ENCODE measurements at places on chromosomes 5 and 9. TPM values are rescaled to one million over a fixed set of nuclear protein-coding genes. Genes with fewer than 3 reads are reported as not detected.

The C9orf50 gene
- total RNA-seq = not detected

The TSLP gene
- 0.30 TPM for total RNA-seq

The TMEM8B gene
- total RNA-seq = 21.0 TPM

The FAXDC2 gene
- total RNA-seq = 41.7 TPM

- no peak for DNase-seq
Measured at GRCh38 chr9:112925058-112925641, 34.5 kb upstream of the SLC46A2 start.

DNA sequence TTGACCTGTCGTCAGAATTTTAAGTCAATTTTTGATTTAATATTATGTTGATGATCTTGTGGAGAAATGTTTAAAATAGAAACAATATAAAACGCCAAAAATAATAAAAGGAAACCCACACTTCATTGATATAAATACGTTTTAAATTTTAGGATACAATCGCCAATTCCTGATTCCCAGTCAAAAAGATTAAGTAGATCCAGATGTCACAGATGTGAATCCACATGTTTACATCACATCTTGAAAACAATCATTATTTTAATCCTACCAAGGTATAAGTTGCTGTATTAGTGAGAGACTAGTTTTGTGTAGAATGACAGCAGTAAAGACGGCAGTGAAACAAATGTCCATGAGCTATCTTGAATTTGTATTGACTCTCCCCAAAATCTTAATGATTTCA is 4.9 kb downstream of the TAS2R1 start:
- DNase-seq = no peak

DNA sequence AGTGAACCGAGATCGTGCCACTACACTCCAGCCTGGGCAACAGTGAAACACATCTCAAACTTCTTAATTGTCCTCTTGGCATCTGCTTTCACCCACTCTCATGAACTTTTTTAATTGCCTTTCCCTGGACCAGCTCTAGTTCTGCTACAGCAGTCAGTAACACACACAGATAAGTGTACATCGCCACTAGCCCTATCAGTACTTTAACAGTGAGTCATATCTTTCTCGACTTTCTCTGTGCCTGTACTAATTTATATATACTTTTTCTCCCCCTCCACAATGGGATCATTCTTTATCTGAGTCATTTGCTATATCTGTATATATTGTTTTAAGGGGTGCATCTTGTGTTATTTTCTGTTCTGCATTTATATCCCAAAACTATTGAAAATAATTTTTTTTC is 6.7 kb downstream of the CDC37L1 start:
- DNase-seq = no peak

DNA sequence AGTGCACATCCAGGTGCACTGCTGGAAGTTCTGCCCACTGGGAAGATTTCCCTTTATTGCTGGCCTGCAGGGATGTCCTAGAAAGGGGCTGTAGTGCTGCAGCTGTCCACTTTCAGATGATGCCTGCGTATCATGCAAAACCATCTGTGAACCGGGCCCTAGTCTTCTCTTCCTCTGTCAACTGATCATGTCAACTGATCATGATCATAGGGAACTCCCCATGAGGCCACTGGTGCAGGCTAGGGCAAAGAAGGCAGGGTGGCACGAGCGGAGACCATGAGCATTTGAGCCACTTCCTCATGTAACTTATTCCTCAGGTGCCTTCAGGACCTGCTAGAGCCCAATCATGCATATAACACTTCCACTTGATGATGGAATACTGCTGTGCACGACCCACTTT is 4.5 kb upstream of the HSDL2 start:
- DNase-seq = no peak

DNA sequence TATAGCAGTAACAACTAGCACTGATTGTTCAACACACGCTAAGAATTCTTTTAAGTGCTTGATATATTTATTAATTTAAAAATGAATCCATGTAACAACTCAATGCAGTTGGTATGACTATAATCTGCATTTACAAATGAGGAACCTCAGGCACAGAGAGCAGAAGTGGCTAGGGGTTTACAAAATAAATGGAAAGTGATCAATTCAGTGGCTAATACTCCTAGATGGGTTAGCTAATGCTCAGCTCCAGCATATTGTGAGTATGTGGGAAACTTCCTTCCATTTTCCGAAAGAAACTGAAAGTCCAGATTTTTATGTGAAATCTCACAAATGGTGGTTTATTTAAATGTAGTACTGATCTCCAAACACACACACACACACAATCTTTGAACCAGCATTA is 128.0 kb downstream of the RFX3 start:
- no peak for DNase-seq

Data from upper lobe of left lung (tissue), 6 donors.